CD4-positive, alpha-beta T cell treated with Interleukin-2 at 100 ng/mL for 4 hours (primary cell): ENCODE measurements at places on chromosomes 5 and 9.

DNA sequence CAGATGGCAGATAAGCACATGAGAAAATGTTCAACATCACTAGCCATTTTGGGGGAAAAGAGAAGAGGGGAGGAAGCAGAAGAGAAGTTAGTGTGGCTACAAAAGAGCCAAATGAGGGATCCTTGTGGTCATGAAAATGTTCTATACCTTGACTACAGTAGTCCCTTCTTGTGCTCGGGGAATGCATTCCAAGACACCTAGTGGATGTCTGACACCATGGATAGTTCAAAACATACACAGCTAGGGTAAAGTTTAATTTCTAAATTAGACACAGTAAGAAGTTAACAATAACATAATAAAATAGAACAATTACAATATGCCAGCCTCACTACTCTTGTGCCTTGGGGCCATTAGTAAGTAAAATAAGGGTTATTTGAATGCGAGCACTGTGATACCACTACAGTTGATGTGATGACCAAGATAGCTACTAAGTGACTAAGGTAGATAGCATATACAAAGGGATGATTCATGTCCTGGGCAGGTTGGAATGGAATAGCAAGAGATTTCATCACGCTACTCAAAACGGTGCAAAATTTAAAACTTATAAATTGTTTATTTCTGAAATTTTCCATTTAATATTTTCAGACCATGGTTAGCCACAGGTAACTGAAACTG lies 344.1 kb downstream of the NR2F1-AS1 start:
- no peak for DNase-seq

GRCh38 chr9:115373000-115373709 lies 255.2 kb upstream of the TNC start:
- DNase-seq, result no peak

DNA sequence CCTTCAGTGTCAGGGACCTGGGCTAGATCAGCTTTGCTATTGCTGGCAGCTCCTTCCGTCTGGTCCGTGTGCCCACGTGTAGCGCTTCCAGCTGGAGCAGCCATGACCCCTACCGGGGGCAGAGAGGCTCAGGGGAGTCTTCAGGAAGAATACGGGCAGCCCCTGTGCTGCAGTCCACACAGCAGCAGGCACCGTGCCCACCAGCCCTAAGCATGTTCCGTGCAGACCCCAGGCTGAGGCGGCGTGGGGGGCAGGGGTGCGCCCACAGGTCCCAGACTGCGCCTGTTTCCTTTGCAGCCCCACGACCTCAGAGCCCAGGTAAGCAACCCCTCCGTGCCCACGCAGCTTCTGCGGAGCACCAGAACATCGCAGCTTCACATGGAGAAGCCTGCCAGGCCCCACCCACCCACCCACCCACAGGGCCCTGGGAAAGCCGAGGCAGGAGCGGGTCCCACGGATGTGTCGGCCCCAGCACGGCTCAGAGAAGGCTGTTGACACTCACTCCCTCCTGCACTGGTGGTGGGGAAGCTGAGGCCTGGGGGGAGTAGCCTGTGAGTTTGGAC lies 83.1 kb downstream of the KCNT1 start:
- no peak for DNase-seq

- DNase-seq, result no peak
These were observed 53.1 kb upstream of the ERBIN start for GRCh38 chr5:65873181-65873750.

DNA sequence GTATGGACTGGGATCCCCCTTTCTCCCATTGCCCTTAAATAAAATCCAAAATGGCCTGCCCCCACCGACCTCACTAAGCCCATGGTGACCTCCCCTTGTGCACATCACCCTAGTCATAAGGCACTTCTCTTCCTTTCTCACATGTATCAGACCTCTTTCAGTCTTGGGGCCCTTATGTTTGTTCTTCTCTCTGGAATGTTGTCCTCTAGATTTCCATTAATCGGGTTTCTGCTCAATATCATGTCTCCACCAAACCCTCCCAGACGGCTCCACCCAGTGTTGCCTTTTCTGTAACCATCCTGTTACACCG lies 196.3 kb downstream of the ERCC6L2 start:
- DNase-seq, result no peak

- no peak for DNase-seq
These were observed 31.1 kb downstream of the IL4 start for GRCh38 chr5:132704875-132705274.

DNA sequence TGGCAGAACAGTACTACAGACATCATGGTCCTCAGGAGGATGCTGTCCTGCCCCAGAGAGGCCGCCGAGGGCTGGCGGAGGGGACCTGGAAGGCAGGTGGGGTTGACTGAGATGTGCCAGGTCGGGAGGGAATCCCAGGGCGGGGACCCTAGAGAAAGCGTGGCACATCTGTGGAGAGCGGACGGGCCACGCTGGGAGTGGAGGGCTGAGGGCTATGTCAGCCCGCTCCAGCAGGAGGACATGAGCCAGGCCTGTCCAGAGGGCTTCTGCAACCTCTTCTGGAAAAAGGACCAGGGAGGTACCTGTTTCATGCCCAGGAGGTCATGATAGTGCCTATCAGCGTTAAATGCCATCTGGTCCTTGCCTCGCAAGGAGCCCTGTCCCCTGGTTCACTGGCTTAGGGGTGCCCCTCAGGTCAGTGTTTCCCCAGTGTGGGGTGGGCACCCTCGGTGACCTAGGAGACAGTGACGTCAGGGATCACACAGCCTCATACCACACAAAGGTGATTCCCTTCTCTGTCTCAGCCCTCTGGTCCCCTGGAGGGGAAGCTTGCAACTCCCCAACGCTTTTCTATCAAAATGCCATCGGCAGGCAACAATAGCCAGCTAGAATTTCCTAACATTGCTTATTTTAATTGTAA lies 103.6 kb upstream of the IER5L start:
- DNase-seq, result no peak

DNA sequence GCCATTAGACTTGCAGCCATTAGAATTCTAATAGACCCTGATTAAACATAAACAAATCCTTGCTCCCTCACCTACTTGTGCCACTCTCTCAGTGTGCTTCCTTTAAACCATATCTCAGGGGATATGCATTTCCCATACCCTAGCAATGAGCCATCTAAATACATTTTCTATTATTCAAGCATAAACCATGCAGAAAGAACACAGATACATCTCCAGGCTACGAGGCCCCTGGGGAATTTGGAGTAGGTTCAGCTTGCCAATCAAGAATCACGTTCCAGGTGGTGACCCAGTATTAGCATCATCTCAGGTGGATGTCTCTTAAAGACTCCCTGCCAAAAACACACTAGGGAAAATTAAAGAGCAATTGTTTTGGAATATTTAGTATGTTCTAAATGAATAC lies 93.0 kb upstream of the CCL21 start:
- no peak for DNase-seq

DNA sequence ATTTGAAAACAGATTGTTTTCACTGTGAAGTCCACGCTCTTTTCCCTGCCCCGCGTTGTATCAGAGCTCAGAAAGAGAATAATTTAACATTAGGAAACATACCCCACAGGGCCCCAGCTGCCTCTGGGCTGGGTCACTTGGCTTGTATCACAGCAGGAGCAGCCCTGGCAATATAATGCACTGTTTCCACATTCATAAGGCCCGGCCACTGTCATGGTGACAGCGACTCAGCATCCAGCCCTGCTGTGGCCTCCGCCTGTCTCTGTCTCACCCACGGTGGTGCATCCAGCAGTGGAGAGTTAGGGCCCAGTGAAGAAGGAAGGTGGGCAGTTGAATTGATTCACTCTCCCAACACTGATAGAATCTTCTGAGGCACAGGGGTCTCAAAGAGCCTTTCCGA lies 188.9 kb downstream of the NSG2 start:
- DNase-seq, result no peak

DNA sequence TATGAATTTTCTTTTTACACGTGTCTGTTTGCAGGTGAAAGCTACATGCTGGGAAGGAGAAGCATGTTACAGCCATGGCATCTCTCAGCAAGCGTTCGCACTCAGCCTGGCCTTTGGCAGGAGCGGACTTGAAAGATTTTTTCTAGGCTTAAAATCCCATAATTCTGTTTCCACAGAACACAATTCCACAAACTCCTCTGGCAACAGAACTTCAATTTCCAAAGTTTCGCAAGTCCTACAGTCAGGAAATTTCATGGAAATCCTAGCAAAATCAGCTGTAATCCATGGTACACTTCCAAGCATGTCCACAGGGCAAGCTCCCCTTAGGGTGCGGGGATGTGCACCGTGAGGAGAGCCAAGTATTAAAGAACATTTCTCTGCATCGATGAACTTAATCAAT lies 35.9 kb downstream of the SUB1 start:
- DNase-seq, result no peak

DNA sequence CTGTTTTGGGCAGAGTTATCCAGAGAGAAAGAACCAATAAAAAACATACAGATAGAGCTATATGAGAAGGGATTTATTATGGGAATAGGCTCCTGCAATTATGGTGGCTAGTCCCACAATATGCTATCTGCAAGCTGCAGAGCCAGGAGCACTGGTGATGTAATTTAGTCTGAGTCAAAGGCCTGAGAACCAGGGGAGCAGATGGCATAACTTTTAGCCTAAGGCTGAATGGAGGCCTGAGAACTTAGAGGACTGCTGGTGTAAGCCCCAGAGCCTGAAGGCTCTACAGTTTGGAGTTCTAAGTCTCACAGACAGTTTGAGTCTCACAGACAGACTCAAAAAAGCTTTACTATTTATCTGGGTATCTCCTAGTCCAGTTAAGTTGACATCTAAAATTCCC lies 263.8 kb downstream of the FBXL7 start:
- DNase-seq, result no peak

- DNase-seq, result no peak
These were observed 860.8 kb upstream of the DMAC1 start for GRCh38 chr9:8660383-8660782.

DNA sequence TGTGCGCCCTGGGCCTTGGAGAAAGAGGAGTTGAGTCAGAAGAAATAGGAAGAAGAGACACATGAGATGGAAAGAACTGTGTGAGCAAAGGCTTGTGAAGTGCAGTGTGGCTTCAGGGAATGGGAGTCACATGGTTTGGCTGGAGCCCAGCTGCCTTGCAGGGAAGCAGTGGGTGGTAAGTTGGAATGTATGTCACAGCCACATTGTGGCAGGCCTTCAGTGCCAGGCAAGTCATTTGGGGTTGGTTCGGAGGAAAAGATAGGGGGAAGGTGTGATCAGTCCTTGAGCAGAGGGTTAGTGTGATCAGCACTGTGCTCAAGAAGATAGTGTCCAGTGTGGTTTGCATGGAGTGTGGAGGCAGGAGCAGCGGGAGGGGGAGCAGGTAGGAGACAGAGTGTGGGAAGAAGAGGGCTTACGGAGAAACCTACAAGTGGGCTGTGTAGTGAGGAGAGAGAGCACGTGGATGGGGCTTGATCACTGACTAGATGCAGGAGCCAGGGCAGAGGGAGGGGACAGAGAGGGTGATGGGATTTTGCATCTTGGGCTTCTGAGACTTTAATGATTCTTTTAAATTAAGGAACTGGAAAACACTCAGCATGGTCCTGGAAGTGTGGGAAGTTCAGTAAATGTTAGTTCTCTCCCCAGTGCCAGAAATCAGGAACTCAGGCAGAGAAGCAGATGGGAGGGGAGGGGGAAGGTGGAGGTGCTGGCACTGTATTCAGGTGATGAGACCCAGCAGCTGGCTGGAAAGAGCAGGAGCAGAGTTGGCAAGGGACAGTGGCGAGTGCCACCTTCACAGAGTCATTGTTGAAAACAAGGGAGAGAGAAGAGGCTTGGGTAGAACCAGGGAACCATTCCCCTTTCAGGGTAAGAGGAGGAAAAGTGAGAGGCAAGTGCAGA lies 46.6 kb downstream of the ARHGAP26 start:
- DNase-seq, result no peak

- no peak for DNase-seq
These were observed 243.9 kb upstream of the ATP10B start for GRCh38 chr5:161095953-161096352.

GRCh38 chr5:63685454-63685853 lies 276.8 kb downstream of the HTR1A start:
- DNase-seq, result no peak

DNA sequence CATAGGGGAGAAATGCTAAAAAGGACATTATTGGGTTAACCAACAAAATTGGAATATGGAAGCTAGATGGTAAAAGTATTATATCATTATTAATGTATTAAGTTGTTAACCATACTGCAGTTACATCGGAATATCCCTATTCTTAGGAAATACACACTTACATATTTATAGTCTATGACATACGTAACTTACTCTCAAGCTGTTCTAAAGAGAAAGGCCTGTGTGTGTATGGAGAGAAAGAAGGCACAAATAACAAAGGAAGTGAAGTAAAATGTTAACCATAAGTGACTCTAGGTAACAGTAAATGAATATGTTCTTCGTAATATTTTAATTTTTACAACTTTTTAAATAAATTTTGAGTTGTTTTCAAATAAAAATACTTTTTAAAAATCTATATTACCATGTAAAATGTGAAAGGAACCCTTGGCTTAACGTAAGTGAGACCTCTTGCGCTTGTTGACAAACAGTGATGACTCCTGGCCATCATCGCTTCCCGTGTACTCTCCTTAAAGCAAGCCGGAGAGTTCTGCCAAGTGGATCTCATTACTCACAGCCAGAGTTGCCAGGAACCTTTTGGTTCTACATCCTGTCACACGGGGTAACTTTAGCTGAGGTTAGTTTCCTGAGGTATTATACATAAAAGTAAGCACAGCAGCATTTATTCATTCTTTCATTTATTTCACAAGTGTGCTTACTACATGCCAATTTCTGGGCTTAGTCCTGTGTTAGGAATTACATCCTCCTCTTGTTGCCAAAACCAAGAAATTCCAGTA lies 165.4 kb downstream of the EPB41L4A start:
- no peak for DNase-seq

GRCh38 chr9:70609542-70610286 lies 195.3 kb upstream of the KLF9 start:
- no peak for DNase-seq

DNA sequence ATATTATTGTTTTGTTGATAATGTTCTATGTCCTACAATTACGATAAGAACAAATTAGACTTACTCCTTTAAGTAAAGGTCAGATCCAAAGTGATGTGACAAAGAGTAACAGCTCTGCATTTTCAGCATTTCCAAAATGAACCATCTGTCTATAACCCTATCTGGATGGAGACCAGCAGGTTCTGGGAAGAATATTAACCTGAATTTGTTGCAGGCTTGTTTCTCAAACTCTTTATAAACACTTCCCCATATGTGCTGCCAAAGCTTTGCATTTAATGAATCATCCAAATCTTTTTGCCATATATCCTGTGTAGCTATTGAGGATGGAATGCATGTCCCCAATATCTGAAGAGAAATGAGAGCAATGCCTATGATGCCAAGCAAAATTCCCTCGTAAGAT lies 198.9 kb upstream of the SLC27A6 start:
- no peak for DNase-seq

DNA sequence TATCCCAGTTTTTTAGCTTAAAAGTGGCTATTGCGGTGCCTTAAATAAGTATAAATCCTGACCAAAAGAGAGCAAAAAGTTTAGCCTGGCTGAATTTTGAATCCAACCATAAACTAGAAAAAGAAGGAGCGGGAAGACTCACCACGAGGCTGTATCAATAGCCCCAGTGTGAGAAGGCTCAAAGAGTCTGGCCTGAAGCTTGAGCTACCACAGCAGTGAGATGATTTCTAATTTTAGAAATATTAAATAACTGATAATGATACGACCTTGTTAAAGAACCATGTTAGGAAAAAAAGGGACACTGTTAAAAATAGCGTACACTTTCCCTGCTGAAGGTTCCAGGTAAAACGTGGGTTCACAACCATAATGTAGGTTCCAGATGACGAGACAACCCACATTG lies 134.1 kb upstream of the ZNF462 start:
- DNase-seq, result no peak
